ENCODE measurements at places on chromosomes 11 and 22. TPM values are rescaled to one million over a fixed set of nuclear protein-coding genes. Genes with fewer than 3 reads are reported as not detected.
A peak's percentile ranks its signal among the peaks of the same experiment; 100 is the strongest.

- DNase-seq, result no peak
These were observed 277.5 kb downstream of the CTTN start for GRCh38 chr11:70675697-70676374.

The GNB1L gene
- 5.0 TPM for total RNA-seq

DNA sequence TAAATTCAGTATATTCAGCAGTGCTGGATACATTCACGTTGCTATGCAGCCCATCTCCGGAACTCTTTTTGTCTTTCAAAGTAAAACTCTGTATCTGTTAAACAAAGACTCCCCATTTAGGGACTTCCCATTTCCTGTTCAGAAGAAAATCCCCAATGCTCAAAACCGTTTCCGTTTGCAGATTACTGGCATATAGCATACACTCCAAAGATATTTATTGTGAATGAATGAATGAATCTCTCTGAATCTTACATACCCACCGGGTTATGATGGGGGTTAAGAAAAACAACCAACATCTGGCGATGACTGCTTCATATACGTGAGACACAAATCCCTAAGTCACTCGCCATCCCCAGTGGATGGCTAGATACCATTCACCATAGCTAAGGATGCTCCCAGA lies 1.6 kb downstream of the THY1 start:
- DNase-seq, result no peak

- DNase-seq, result no peak
These were observed 39.4 kb upstream of the CCDC34 start for GRCh38 chr11:27402450-27402849.

The SULT4A1 gene
- total RNA-seq, result not detected

DNA sequence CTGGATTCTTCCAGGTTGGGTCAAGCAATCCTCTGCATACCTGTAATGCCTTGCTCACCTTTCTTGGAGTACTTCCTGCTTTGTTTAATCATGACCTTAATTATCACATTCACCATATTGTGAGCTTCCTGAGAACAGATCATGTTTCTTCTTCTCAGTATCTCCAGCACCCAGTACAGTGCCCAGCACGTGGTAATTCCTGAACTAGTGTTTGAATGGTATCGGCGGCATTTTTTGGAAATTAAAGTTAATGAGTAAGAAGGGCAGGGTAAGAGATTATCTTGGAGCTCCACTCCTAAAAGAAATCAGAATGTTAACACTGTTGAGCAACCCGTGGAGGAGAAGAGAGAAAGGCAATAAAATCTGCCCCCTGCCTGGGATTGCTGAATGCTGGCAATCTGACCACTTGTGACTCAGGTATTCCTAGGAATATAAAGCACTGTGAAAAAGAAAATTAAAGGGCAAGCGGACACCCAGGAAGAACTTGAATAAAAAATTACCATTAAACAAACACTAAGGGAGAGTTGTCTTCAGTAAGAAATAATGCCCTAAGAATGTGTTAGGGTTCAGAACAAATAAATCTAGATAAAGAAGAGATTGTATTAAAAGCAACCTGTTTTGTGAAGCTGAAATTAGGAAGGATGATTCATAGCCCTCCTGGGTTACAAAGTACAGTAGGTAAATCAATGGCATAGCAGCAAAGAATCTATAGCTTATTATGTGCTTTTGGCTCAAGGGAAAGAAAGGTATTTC lies 92.9 kb downstream of the PDHX start:
- DNase-seq, result no peak

DNA sequence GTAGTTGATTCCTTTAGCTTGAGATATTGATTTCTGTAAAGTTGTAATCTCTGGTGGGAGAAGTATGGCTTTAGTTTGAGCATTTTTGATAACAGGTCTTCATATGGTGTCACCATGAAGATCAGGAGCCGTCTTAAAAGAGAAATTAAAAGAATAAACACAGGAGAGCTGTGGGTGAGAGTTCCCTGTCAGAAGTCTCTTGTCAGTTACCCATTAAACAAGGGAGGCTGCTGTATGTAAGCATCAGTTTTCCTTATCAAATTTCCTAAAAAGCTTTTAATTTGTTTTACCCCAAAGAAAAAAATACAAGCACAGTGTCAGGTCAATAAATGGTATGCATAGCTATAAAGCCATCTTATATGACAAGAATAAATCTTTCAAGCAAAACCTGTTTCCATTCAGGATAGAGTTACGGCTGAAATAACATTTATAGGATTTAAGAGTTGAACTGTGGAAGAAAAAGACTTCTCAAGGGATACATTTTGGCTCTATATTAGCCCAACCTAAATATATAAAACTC lies 767.5 kb downstream of the JRKL start:
- no peak for DNase-seq

DNA sequence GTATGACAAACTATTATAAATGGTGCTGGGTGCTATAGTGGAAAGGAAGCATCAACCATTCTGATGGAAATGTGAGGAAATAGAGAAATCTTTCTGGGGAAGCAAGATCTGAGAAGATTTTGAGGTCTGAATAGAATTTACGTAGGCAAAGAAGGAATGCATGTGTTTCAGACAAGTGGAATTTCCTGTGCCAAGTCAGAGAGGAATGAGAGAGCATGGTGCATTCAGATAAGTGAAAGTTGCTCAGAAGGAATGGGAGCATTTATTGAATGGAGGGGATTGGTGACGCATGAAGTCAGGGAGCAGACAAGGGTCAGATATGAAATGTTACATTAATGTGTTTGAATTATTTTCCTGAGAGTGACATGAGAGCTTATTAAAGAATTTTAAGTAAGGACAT lies 725.5 kb downstream of the METTL15 start:
- DNase-seq, result no peak

The ST14 gene
- total RNA-seq, result 0.81 TPM

- DNase-seq, result no peak
These were observed 1236.2 kb downstream of the BRD1 start for GRCh38 chr22:48591286-48592065.

The LDHAL6A gene
- total RNA-seq, result not detected

DNA sequence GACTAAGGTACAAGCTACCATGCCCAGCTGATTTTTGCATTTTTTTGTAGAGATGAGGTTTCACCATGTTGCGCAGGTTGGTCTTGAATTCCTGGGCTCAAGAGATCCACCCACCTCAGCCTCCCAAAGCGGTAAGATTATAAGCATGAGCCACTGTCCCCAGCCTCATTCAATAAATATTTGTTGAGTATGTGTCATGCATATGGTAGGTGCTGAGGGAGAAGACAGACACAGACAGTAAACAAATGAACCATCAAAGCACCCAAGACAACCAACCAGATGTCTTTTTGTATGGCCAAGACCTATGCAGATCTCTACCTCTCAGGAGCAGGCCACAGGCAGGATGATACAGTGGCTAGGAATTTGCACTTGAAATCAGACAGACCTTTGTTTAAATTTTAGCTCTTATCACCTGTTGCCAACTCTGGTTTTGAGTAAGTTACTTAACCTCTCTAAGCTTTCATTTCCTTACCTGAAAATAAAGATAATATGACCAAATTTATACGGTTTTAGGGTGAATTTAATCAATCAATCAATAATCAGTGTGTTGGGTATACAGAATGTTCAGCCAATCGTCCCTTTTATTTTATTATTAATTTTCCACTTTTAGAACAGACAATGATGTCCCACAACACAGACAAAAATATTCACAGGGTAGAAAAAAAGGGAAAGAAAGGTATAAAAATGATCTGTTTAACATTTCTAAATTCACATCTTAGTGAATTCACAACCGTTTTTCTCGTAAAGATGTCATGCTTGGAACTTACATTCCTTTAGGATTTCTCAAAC lies 128.2 kb downstream of the SGSM3 start:
- DNase-seq, result no peak

- no peak for DNase-seq
These were observed 361.5 kb downstream of the TBC1D22A start for GRCh38 chr22:47123827-47124442.

The TMEM191C gene
- 3.4 TPM for total RNA-seq

DNA sequence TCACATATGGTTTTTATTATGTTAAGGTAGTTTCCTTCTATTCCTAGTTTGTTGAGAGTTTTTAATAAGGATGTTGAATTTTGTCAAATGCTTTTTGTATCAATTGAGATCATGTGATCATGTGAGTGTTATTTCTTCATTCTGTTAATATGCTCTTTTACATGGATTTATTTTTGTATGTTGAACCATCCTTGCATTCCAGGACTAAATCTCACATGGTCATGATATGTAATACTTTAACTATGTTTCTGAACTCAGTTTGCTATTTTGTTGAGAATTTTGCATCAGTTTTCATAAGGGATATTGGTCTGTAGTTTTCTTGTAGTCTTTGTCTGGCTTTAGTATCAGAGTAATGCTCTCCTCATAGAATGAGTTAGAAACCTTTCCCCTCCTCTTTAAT lies 43.2 kb downstream of the KCNQ1 start:
- no peak for DNase-seq

- DNase-seq, result no peak
These were observed 127.7 kb downstream of the MAML2 start for GRCh38 chr11:96215110-96215782.

DNA sequence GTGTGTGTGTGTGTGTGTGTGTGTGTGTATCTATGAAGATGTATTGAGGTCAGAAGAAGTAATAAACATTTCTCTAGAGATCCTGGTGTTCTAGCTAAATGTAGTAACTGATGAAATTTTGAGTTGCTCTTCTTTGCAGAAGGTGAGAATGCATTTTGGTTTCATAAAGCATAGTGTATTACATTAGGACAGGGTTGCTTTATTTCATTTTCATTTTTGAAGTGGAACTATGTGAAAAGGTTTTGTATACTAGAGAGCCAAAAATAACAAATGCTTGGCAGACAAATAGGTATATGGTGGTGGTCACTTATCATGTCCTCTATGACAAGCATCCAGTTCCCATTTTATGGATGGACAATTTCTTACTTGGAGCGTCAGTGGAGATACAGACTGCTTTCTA lies 99.0 kb downstream of the CASP12 start:
- no peak for DNase-seq

DNA sequence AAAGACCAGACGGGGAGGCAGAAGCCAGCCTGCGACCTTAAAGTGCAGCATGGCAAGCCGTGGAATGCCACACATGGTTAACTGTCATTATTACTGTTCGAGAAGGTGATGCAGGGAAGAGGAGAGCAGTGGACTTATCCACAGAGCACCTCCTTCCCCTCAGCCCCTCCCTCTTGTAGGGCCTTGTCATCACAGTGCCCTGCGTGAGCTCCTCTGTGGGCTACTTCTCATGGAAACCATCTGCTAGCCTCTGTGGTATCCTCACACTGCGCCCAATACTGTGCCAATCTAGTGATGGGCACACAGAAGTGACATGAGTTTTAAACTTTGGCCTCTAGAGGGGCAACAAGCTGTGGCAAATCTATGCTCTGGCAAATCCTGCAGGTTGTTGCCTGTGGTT lies 18.2 kb upstream of the CCDC134 start:
- DNase-seq, result no peak

GRCh38 chr11:94196363-94196762 lies 67.7 kb downstream of the PANX1 start:
- DNase-seq, result no peak

- DNase-seq, result no peak
These were observed 6.5 kb downstream of the FJX1 start for GRCh38 chr11:35624781-35625180.

The GRAP2 gene
- 195 TPM for total RNA-seq

- no peak for DNase-seq
These were observed 10.6 kb upstream of the AIFM3 start for GRCh38 chr22:20956258-20957101.

GRCh38 chr11:65919573-65920371 lies 546 bp downstream of the DRAP1 start:
- peak; percentile 66 for DNase-seq

GRCh38 chr11:134559602-134559962 lies 147.5 kb upstream of the B3GAT1 start:
- no peak for DNase-seq

The MYBPC3 gene
- not detected for total RNA-seq

DNA sequence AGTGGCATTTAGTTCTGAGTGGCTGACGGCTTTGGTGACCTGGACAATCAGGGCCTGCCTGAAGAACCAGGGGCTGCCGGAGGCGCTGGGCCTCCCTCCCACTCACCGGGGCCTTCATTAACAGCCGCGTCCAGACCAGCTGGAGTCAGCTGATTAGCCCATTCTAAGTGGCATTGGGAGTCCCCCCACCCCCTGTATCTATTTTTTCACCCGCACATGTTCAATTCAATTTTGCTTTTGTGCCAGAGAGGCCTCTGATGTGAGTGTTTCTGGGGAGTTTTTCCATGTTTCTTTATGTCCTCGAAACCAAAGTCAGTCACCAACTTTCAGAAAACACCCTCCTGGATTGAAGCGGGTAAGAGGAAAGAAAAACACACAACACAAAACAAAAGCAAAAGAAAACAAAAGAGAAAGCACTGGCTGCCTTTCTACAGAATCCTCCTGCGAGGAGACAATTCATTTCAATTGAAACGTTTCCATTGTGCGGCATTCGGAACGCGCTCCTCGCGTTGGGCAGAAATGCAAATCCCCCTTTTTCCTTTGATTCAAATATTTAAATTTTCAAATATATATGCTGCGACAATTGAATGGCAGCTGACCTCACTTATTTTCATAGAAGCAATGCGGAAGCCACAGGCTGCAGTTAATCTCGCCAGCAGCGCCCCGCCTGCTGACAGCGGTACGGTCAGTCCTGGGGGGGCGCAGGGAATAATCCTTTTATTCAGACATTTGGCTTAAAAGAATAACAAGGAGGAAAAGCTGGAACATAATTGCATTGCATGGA lies 17.7 kb downstream of the CDKN1C start:
- no peak for DNase-seq

The SUSD2 gene
- total RNA-seq, result 0.80 TPM

GRCh38 chr11:129416080-129416820 lies 40.6 kb downstream of the BARX2 start:
- DNase-seq, result no peak

DNA sequence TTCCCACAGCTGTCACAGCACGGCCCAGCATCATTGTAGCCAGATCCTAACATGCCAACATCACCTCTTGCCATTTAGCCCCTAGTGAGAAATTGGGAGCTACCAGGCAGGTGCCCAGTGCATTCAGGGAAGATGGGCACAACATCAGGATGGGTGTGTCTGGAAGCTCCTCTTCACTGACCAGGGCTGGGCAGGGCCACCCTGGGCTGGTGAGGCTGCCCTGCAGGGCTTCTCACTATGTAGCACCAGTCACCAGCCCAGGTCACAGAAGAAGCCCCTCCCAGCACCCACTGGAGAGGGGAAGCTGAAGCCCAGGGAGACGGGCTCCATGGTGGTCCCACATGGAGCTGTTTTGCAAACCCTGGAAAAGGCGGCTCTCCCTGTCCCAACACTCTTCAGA lies 13.9 kb downstream of the ZNF74 start:
- DNase-seq, result no peak

The CCDC34 gene
- total RNA-seq, result 1.1 TPM

The SLC37A2 gene
- 0.52 TPM for total RNA-seq

DNA sequence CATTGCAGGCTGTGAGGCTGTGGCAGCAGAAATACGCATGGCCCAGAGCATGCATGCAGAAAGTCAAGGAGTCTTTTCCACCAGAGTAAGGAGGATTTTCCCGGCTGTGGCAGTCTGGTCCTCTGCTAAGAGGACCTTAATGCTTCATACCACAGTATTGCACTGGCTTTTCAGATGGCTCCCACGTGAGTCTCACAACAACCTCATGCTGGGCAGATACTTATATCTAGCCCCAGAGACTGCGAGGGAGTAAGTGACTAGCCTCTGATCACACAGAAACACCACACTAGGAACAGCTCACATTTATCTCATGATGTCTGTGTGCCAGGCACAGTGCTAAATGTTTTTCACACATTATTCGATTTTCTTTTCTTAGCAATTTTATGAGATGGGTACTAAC lies 8.0 kb downstream of the CRY2 start:
- DNase-seq, result no peak

- no peak for DNase-seq
These were observed 157.9 kb upstream of the CARD18 start for GRCh38 chr11:105297463-105297862.

Data from T-helper 17 cell (primary cell).